ENCODE measurements at places on chromosomes 13 and 19.

GRCh38 chr13:83508771-83509301 lies 373.4 kb downstream of the SLITRK1 start:
- no peak for DNase-seq

- DNase-seq = no peak
These were observed 67.8 kb downstream of the DGKH start for GRCh38 chr13:42116225-42116624.

DNA sequence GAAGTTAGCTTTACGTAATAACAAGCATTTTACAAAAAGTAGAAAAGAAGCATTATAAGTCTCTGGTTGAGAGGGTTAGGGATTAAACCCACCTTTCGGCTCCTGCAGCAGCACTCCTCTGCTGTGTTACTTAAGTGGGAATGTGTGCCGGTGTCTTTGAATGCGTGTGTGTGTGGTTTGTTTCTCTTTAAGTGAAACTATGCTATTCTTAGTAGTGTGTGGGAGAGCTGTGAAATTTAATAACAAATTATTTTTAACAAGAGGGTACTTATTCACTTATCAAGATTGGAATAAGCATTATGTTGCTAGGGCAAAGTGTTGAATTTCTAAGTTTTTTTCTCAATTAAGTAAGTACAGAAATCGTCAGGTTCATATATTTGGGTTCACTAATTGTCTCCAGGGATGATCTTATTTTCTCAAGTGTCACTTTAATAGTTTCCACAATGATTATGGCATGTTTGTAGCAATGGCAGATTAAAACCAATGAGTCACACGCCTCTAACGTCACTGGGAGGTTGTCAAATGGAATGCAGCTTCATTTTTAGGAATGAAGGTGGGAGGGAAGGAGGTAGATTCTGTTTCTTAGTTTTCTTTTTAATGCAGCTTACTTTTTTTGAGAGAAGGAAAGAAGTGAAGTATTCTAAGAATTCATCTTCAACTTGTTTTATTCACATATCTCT lies 151.3 kb downstream of the LMO7 start:
- DNase-seq = no peak

DNA sequence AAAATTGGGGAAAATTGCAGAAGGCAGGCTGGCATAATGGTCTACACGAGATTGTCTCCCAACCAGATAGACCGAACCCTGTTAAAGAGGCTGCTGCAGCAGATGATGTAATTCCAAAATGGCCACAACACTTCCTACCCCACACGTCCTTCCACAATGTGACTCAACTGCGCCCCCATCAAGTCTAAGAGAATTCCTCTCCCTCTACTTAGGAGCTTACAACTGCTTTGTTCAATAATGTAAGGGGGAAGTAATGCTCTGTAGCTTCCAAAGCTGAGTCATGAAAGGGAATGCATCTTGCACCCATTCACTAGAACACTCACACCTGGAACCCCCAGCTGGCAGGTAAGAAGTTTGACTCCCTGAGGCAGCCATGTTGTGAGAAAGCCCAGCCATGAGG lies 117.8 kb upstream of the IRS2 start:
- DNase-seq = no peak

DNA sequence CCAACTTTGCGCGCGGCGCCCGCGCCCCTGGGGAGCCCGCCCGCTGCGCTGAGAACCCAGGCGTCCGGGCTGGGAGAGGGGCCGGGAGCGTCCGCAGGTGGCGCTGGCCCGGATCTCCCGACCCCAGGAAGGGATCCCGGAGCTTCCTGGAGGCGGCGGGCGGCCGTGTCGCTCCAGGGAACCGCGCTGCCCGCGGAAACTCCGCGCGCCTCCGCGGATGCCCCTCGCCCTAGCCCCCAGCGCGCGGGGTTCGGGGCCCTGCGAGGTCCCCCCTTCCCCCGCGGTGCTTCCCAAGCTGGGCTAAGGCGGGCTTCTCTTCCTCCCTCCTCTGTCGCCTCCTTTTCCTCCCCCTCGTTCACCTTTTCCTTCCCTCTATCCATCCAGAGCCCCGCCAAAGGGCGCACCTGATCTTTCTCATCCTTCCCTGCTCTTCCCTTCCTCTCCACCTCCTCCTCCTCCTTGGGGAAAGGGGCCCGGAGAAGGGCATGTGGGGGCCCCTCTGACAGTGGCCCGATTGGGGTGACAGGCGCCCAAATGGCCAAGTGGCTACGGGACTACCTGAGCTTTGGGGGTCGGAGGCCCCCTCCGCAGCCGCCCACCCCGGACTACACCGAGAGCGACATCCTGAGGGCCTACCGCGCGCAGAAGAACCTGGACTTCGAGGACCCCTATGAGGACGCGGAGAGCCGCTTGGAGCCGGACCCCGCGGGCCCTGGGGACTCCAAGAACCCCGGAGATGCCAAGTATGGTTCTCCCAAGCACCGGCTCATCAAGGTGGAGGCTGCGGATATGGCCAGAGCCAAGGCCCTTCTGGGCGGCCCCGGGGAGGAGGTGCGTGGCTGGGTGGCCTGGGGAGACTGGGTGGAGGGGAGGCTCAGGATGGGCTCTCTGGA lies 710 bp downstream of the SHD start:
- DNase-seq = no peak

DNA sequence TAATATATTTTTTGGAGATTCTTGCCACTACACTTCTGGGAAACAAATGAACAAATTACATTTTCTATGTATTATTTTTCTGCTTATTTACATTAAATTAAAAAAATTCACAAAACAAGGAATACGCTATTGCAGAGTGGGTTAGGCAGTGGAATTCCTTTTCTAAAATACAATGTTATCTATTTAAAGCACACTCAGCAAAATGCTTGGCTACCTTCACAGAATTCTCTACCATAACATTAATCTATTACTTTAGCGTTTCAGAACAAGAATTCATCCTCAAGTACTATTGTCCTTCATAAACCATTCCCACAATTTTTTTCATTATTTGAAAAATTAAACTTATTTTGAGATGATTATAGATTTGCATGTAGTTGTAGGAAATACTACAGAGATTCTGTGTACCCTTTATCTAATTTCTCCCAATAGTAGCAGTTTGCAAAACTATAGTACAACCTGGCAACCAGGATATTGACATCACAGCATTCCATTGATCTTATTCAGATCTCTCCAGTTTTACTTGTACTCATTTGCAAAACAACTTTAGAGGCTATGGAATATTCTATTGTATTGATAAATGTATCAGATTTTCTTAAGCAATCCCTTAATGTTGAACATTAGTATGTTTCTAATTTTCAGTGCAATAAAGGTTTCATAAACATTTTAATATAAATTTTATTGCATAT lies 120.9 kb downstream of the DLEU7 start:
- no peak for DNase-seq

DNA sequence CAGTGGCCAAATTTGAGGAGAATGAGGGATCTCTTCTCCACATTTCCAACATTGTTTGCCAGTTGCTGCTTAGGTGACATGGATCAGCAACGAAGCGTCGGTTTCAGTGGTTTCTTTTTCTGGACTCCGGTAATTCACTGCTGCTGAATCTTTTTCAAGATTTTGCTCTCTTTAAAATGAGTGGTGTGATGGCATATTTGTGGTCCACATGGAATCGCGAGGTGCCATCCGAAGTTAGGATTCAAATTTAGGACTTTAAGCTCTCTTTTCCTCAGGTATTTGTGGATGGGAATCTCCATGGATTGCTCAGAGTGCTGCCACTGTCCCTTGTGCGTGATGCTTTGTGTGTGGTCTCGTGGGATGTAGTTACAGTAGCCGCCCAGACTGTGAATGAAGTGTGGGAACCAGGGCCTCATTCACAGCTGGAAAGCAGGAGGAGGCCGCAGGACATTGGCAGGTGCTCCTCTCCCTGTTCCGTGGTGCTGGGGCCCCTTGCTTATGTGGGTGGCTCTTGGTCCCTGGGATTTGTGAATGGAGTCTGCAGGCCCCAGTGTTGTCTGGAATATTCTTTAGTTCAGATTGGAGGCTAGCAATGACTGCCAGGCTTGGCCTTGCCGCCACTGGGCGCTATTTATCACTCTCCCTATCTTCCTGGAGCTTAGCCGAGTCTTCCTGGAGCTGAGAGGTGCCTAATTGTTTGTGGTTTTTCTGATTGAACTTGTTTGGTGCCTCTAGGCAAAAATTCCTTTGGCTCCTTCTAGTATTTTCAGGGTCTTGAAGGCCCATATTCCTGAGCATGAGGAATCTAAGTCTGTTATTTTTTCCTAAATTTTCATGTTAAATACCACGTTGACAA lies 1.5 kb downstream of the ILF3 start:
- no peak for DNase-seq

DNA sequence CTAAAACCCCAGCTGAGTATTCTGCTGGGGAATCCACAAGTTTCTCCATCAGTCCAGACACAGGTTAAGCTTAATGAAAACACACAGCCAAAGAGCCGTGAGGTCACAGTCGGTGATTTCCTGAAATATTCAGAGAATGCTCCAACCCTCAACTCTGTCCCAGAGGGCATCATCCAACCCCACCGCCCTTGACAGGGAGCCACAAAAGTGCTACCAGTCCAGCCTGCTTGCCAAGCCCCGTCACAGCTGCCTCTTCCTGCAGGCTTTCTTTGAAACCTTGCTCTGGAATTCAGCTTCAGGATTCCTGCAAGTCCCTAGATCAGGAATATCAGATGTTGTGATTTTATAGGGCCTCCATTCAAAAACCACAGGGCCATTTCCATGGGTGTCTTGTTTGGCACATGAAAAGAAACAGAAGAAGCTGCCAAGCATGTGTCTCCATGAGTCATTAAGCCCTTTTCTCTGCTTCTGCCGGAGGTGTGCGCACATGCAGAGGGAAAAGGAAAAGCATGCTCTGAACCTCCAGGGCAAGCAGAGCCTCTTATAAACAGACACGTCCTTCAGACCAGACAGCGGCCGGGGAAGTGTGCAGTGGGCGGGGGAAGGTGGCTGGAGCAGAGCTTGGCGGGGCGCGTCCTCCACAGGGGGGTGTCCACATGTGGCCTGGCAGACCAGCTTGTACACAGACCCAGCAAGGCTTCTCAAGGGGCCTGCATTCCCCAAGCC lies 164.7 kb downstream of the KATNAL1 start:
- no peak for DNase-seq
